Caki2 (cell line): ENCODE measurements at places on chromosomes 2 and 18.

DNA sequence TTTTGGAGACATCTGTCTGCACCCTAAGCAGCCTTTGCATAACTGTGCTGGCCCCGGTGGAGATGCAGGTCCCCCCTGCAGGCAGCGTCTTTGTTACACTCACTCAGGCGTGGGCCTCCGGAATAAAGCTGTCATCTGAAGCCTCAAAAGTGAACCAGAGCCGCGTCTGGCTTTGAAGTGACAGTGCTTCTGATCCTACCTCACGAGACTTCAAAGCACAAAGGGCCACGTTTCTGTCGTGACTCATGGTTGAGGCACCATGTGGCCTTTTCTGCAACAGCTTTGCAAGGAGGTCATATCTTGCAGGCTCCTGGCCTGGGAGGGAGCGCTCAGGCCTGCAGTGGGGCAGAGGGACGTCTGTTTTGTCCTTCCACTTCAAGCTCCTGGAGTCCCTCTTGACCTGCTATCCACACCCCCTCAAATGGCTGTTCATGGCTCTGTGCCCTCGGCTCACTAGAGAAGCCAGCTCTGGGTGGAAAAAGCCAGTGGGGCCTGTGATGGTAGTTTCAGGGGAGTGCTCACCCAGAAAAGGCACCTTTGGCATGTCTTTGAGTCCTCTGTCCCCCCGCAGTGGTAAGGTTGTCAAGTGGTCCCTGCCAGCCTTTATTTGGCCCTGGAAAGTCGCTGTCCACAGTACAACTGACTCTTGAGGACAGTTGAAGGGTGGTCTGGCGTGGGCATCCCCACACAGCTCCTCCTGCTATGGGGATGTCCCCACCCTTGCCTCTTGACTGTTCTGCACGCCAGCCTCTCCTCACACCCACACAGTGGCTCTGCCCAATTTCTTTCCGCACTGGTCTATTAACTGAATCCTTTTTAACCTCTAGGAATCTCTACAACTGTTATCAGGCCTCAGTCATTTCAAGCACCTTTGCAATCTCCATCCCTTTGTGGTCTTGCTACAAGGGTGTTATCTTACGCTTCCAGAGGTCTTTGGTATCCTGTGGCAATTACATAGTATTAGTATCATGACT lies 19.3 kb downstream of the GPR55 start:
- DNase-seq, result no peak

DNA sequence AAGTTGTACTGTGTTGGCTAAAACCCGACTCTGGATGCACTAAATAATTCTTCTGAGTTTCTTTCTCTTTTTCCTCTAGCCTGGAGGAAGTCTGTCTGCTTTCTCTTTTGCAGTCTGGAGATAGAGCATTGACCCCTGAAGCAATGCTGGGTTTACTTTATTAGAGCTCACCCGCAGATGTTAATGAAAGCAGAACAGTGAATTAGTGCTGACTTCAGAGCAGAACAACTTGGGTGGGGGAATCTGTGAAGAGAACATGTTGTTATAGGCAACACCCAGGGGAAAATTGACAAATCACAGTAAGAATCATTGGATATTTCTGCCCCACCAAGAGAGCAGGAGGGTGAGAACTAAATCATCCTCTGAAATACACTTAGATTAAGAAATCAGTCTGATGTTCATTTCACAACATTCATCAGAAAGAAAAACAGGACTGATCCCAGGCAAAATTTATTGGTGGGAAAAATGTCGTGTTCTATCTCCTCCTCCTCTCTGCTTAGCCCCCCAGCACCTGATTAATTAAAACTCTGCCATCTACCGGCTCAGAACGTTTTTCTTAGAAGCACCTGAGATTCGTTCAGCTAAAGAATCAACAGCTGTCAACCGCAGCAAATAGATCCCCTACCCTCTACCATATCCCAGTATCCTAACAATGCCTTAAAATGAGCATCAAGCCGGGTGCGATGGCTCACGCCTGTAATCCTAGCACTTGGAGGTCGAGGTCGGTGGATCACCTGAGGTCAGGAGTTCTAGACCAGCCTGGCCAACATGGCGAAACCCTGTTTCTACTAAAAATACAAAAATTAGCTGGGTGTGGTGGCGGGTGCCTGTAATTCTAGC lies 165.1 kb downstream of the FMNL2 start:
- DNase-seq, result peak; percentile 88

DNA sequence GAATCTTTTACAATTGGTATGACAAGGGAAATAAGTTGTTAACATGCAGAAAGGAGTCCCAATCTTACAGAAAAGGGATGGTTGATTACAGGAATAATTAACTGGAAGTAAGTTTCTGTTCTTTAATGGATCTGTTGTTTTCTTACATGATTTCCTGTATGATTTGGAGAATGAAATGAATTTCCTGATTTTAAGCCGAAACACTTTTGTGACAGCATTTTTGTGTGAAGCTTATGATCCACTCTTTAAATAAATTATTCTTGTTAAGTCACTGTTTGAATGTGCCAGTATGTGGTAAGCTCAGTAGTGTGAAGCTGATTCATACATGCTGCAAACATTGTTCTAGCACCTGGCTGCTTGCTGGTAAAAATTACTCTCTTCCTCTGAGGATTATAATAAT lies 516.2 kb downstream of the DCDC2C start:
- DNase-seq, result no peak

DNA sequence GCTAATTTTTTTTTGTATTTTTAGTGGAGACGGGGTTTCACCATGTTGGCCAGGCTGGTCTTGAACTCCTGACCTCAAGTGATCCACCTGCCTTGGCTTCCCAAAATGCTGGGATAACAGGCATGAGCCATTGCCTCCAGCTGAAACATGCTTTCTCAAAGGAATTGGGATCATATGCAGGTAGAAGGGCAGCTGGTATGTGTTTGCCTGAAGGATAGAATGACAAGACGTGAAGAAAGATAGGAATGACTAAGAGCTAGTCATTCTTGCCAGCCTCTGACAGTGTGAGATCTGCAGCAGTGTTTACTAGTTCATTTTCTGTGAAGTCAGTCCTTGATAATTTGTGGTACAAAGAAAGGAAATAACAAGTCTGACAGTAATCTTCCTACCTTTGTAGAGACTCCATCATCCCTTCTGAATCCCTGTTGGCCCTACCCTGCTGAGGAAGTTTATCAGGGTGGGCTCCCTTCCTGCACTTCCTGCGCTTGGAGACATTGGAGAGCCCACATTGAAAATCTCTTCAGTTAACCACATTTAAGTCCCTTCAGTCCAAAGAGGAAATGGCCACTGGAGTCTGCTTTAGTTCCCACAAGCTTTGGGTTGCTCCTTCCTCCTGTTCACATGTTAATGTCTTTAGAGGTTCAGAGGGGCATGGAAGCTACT lies 14.7 kb downstream of the CFLAR start:
- peak; percentile 75 for DNase-seq

- peak; percentile 68 for DNase-seq
Measured at GRCh38 chr2:101113441-101114267, 37.5 kb downstream of the TBC1D8 start.

- DNase-seq, result no peak
Measured at GRCh38 chr2:205473791-205474190, 208.5 kb upstream of the NRP2 start.

DNA sequence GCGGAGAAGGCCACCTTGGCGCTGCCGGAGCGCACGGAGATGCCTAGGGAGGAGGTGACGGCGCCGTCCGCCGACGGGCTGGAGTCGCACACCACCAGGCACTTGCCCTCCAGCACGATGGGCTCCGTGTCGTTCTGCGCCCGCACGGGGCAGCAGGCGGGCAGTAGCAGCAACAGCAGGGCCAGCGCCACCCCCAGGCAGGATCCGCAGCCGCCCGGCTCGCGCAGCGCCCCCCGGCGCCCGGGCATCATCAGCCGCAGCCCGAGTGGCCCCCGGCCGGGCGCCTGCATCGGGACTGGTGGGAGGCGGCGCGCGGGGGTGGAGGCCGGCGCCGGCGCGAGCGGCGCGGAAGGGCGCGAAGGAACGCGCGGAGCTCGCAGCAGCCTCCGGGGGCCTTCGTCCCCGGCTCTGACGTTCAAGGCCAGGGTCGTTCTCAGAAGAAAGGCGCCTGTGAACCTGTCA lies 2.2 kb downstream of the CBLN2 start:
- DNase-seq, result peak; percentile 37

DNA sequence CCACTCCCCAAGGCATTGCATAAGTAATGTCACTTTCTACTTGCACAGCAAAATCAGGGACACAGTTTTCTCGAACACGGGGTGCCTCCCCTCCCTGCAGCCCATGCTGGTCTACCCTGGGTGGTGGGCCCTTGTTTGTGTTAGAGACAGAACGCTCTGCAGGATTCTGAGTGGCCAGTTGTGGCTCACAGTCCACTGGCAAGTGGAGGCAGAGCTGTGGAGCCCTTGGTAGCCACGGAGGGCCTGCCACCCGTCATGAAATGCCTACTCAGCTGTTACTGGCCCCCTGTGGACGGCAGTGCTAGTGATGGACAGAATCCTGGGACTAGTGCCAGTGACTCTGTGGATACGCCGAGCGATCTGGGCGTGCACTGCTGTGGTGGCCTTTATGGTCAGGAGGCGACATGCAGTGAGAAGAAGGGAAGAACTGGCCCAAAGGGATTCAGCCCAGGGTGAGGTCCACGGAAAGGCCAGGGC lies 54.0 kb upstream of the TXNDC2 start:
- DNase-seq, result no peak

GRCh38 chr18:72342933-72343332 lies 201.2 kb downstream of the CBLN2 start:
- DNase-seq, result no peak

DNA sequence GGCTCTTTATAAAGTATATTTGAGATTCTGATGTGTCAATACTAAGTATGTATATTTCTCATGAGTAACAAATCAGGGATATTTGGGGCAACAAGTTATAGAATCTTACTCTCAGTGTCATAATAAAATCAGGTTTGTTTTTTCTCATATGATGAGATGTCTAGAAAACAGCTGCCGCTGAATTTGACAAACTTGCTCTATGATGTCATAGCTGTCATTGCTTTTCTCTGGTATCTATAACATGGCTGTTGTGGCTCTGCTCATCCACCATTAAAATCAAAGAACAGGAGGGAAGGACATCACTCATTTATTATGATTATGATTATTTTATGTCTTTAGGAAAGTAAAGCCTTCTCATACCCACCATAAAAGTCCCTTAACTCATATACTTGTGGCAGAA lies 417.2 kb upstream of the LRRTM4 start:
- no peak for DNase-seq

DNA sequence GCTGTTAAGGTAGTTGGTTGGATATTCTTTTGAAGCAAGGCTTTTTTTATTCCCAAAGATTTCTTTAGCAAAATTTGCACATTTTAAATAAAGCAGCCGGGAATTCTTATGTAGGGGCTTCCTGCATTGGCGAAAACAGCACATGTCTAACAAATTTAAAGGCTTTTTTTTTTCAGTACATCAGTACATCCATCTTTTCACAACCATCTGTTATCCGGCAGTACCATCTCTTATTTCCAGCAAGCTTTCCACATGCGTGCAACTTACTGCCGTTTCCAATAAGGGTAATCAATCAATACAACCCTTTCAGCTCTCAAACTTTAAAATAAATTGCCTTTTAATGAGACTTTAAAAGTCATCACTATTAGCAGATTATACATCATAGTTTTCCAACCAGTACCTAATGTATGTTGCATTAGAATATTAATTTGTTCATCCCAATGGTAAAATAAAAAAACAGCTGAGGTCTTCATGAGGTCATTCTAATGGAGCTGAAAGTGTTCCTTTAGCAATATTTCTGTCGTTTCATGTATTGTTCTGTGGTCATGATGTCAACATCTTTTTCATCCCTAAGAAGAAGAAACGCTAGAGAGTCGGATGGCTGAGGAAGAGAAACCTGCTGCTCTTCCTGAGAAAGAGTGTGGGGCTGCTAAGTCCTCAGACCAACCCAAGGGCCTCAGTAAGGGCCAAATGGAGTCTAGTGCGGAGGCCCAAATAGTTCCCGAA lies 81.4 kb upstream of the UNC80 start:
- DNase-seq, result no peak

- DNase-seq, result no peak
Measured at GRCh38 chr18:29078273-29078672, 901.3 kb upstream of the CDH2 start.

GRCh38 chr2:102310964-102311640 lies at the start of gene IL1RL1:
Gene IL1RL1 (plus strand): TSS chr2:102311563. CDS start chr2:102338265, 26,702 bp downstream.
- DNase-seq, result no peak

- no peak for DNase-seq
Measured at GRCh38 chr18:64713284-64713683, 564.4 kb upstream of the LINC00305 start.

DNA sequence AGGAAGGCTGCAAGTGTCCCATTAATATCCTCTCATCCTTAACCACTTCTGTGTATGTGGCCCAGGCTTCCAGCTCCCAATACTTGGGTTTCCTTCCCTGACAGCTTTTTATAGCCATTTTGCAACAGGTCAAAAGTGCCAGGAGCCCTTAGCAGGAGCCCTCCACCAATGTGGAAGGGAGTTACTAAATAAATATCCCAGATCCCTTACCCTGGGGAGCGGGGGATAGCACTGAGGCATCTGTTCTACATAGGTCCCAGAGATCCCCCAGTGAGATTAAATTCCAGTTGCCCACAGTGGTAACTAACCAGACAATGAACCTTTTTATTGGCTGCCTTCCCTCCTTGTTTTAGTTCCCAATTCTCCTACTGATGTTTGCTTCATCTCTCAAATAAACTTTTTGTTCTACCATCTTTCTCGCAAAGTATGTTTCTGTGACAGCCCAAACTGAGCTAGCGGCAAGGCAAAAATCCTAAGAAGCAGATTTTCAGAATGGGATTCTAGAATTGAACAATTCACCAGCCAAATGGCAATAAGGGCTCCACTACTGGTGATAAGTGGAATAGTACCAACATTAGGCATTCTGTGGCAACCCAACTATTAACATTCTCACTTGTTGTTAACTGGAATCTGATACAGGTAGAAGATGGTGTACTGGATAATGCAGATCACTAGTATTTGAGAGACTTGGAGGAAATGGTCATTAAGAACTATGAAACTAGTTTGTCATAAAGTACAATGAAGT lies 83.9 kb upstream of the MAPRE2 start:
- no peak for DNase-seq

GRCh38 chr2:63372549-63372948 lies 215.7 kb downstream of the WDPCP start:
- no peak for DNase-seq

- DNase-seq, result no peak
Measured at GRCh38 chr2:54440050-54440449, 16.1 kb upstream of the SPTBN1 start.

DNA sequence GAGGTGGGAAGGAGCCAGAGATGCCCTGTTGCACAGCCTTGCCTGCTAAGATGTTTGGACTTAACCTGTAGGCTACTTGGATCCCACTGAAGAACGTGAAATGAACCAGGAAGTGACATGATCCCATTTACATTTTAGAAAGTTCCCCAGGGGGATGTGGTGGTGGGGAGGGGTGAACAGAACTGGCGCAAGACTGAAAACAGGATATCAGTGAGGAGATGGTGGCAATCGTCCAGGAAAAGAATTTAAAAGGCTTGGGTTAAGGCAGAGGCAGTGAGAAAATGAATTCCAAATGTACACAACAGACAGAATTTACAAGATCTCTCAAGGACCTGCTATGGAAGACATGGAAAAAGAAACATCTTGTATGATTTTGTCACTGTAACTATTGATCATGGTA lies 42.3 kb downstream of the SULT1C2 start:
- no peak for DNase-seq
